ENCODE measurements at places on chromosomes 12 and 14.

GRCh38 chr12:33795536-33795935 is 226.8 kb upstream of the ALG10 start:
- no peak for DNase-seq

DNA sequence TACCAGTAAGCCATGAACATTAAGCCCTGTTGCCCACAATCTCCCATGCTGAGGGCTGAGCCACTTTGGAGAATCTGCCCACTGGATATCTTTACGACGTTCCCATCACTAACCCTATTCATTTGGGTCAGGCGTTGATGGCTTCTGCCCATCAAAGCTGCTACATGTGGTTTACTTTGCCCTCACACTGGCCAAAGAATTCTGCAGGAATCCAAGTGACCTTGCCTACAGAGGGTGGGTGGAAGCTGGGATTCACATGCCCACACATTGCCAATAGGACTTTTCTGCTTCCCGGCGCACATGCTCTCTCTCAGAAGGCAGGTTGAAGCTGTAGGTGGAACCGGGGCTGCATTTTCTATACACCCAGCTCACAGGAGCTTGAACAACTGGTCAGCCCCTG is 28.3 kb downstream of the OAS2 start:
- no peak for DNase-seq

- no peak for DNase-seq
These were observed 1.6 kb downstream of the ZFYVE26 start for GRCh38 chr14:67814821-67815220.

GRCh38 chr12:124194264-124194892 is 100.5 kb upstream of the RFLNA start:
- DNase-seq, result no peak

DNA sequence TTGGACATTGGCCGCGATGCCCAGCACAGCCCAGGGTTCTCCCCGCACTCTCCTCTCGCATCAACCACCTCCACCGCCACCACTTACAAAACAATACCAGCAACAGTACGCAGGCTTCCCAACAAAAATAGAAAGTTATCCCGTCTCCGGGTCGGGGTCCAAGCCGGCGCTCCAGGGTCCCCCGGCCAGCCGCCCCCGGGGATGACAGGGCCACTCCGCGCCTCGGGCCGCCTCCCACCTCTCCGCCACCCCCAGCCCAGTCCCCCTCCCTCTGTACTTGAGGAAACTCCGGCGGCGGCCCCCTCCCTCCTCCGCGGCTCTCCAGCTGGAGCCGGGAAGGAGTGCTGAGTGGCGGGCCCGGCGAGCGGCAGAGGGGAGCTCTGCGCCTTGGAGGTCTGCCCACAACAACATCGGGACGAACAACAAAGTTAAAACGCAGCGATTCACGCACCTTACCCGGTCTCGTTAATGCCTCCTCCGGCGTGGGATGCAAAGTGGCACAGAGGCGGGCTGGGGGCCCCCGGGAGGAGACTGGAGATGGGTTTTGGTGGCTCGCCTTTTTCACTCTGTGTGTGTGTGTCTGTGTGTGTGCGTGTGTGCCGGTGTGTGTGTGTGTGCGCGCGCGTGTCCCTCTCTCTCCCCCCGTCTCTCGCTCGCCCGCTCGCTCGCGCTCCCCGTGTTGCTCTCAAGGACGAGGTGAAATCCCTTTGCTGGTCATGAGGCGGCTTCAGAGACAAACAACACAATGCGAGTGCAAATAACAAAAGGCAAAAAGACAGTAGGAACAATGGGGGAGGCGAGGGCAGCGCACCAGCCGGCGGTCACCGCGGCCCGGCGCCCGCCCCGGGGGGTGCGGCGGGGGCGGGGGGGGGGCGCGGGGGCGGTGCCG is 386.8 kb downstream of the BCAT1 start:
- no peak for DNase-seq

DNA sequence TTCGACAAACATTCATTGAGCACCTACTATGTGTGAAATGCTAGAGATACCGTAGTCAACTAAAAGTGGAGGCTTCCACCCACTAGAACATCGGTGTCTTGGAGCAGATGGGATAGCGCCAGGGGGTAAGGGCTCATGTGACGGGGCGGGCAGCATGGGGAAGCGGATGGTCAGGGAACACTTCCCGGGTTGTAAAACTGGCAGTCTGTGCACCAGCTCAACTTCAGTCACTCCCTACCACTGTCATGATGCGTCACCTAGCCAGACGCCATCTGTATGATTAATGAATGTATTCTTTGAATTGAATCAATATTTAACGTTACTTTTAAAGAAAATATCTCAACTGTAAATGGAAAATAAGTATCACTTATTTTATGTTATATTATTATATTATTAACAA is 93.5 kb downstream of the PIWIL1 start:
- no peak for DNase-seq

- no peak for DNase-seq
These were observed 427.8 kb downstream of the BTG1 start for GRCh38 chr12:91717804-91718203.

- no peak for DNase-seq
These were observed 1.1 kb downstream of the NELL2 start for GRCh38 chr12:44874981-44875416.

DNA sequence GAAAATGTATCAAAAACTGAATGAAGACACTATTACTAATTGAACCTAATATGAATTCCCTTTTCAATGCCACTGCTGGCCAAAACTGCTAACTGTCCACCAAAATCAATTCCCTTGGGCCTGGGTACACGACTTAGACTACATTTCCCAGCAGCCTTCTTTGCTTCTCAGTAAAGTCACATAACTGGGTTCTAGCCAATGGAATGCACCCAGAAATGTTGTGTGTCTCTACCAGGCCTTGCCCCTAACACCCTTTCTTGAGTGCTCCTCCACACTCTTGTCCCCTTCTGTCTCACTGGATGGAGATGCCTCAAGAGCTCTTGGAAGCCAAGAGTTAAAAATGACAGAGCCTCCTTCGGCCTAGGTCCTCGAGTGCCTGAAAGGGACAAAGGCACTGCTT is 156.8 kb downstream of the PPM1H start:
- DNase-seq, result no peak

DNA sequence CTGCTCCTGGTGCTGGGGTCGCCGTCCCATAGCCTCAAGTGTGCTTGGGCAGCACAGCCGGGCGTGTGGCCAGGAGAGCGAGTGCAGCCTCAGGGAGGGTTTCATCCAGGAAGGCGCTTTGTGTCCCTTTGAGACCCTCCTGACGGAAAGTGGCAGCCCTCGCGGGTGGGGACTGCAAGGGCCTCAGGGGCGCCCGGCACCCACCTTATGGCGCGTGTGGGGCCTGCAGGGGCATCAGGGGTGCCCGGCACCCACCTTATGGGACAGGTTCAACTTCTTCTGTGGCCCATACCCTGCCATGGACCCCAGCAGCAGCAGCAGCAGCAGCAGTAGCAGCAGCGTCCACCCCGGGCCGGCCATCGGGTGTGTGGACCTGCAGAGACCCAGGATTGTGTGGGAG is 4.5 kb downstream of the LRCOL1 start:
- no peak for DNase-seq

- DNase-seq, result peak; percentile 66
These were observed 5.9 kb downstream of the ITGB7 start for GRCh38 chr12:53201177-53201541.

DNA sequence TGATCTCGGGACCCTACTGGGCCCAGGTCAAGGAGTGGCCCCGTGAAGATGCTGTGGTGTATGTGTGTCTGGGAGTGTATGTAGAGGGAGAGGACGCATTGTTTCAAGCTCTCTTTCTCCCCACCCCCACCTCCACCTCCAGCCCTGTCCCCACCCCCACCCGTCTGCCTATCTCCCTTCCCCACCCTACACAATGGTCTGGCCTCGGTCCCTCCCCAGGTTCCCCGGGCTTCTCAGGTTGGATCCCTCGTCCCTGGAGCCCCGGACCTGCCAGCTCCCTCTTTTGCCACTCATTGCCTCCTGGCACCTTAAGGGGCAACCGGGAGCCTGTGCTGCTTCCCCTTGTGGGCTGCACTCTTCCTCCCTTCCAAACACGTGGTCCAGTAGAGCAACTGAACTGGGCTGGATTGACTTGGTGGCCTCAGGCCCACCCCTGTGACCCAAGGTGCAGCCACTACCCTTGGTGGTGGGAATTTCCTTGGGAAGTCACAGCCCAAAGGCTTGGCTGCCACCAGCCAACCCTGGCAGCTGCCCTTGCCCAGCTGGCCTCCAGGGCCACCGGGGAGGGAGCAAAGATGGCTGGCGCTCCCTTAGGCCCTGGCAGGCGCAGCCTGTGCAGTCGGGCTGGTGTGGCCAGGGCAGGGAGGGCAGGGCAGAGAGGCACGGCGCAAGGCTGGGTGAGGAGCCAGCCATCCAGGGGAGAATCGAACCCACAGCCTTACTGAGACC is 628 bp downstream of the VRTN start:
- DNase-seq, result peak; percentile 12

DNA sequence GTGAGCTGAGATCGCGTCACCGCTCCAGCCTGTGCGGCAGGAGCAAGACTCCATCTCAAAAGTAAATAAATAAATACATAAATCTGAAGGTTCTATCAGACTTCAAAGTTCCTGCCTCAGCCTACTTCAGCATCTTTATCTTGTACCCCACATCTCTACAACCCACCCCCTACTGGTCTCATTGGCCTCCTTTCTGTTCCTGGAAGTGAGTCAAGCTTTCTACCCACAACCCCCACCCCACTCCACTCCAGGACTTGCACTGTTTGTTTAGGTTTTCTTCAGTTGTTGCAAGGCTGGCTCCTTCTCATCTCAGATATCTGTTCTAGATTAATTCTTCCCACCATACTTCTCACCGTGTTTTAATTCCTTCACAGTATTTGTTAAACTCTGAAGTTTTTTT is 714 bp upstream of the PSMC6 start:
- DNase-seq, result peak; percentile 82

GRCh38 chr12:84856156-84856900 is 56.3 kb downstream of the SLC6A15 start:
- no peak for DNase-seq

DNA sequence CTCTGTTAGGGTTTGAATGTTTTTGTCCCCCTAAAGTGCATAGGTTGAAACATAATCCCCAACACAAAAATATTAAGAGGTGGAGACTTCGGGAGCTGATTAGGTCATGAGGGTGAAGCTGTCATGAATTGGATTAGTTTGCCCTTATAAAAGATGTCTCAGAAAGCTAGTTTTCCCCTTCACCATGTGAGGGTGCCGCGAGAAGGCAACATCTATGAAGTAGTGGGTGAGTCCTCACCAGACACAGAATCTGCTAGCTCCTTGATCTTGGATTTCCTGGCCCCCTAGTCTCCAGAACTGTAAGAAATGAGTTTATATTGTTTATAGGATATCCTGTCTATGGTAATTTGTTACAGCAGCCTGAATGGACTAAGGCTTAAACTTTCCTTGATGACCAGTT is 301.5 kb upstream of the ATP2B1 start:
- no peak for DNase-seq

Data from K562 (cell line).